ENCODE measurements at places on chromosomes 6 and 20. TPM values are rescaled to one million over a fixed set of nuclear protein-coding genes. Genes with fewer than 3 reads are reported as not detected.

ZC2HC1B gene
- total RNA-seq, result not detected

PTCHD4 gene
- 1.2 TPM for total RNA-seq

MCHR2 gene
- total RNA-seq, result not detected

TASP1 gene
- 22.1 TPM for total RNA-seq

- peak; percentile 46 for DNase-seq
Observed at GRCh38 chr6:160137989-160138835, 16.6 kb downstream of the SLC22A1 start.

GRCh38 chr6:131001945-131002660 lies 60.9 kb downstream of the EPB41L2 start:
- DNase-seq, result no peak

GRCh38 chr6:169019727-169020491 lies 233.7 kb downstream of the THBS2 start:
- no peak for DNase-seq

DNA sequence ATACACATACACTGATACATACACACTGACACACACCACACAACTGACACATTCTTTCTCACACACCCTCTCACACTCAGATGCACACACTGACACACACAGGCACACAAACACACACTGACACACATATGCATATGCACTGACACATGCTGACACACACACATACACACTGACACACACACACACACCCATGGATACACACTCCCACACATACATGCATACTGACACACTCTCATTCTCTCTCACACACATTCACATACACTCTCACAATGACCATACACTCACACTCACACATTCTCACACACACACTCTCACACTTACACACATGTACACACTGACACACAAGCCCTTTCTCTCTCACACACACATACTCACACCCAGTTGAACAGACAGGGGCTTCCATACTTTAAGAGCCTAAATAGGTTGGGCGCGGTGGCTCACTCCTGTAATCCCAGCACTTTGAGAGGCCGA lies 236.4 kb downstream of the LRFN2 start:
- DNase-seq, result no peak

GRCh38 chr20:9032758-9033157 lies 36.1 kb upstream of the PLCB4 start:
- no peak for DNase-seq

- no peak for DNase-seq
Observed at GRCh38 chr20:16608277-16608650, 35.0 kb upstream of the KIF16B start.

GRCh38 chr6:148375401-148375800 lies 32.8 kb downstream of the SASH1 start:
- no peak for DNase-seq

DNA sequence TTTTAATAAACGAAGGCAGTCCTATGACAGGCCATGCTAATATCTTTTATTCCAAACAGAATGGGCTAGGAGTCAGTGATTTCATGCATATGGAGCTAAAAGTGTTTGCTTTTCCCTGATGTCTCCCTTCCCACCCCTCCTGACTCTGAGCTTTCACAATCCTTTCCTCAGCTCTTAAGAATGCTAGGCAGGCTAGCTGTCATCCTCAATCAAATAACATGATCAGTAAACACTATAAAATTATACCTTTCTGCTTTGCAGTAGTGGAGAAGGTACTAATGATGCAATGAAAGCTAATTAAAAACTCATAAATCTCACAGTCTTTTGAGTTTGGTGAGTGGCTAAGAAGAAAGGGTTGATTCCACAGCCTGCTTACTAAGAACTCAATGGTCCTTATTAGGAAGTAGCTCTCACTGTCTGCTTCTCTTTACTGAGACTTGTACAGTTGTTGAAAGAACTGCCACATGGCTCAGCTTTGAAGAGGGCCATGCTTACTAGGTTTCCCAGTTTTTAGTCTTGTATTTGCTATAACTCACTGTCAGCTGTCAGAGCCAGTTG lies 250.9 kb upstream of the JAG1 start:
- DNase-seq, result peak; percentile 38

- no peak for DNase-seq
Observed at GRCh38 chr6:8570256-8570920, 135.0 kb upstream of the SLC35B3 start.

DNA sequence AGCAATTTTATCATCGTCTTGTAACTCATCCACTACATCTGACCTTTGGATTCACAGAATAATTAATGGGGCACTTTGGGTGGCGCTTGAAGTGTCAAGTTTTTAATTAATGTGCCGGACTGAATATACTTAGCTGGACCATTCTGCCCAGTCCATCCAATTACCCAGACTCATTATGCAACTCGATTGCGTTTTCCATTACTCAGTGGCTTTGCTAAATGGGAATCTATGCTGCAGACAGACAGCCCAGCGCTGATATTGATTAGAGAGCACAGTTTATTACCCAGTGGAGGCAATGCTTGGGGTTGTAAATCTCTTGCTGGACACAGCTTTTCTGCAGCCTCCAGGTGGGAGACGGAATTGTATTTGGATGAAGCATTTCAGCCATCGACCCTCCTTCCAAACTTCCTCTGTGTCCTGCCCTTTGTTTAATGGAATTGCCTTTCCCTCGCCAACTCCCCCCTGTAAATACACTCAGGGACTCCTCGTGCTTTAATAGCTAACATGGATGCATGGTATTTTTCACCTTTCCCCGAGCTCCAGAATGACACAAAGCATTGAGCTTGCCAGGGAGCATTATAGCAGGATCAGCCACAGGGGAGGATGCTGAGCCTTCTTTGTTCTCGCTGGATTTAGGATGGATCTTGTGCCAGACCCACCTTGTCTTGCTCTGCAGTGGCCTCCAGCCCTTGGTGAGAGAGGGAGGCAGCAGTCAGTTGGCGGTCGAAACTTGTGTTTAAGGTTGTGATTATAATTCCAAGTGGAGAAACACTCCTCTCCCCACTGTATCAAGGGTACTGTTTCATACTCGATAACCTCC lies 59.7 kb downstream of the EDN3 start:
- DNase-seq, result no peak

- no peak for DNase-seq
Observed at GRCh38 chr6:158040804-158041347, 59.2 kb downstream of the SYNJ2 start.
